ENCODE measurements at places on chromosomes 6 and 20.
A peak's percentile ranks its signal among the peaks of the same experiment; 100 is the strongest.

- no peak for DNase-seq
Measured at GRCh38 chr6:33699131-33699530, 12.4 kb downstream of the UQCC2 start.

DNA sequence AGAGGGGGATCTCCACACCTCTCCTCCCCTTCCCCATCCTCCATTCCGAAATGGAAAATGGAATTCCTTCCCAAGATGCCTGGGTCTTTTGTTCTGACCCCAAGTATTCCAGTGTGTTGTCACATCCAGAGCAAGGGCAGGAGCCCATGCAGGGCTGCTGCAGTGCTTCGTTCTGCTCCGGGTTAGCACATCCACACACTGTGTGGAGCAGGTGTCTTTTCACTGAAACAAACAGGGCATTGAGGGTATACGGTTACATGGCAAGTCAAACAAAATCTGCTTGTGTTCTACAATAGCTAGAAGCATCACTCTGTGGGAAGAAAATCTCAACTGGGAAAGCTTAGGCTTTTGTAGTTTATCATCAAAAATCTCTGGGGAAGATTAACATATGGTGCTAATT, 56.9 kb downstream of the LYRM2 start:
- DNase-seq, result no peak

GRCh38 chr6:50097966-50098640, 48.4 kb upstream of the DEFB112 start:
- no peak for DNase-seq

DNA sequence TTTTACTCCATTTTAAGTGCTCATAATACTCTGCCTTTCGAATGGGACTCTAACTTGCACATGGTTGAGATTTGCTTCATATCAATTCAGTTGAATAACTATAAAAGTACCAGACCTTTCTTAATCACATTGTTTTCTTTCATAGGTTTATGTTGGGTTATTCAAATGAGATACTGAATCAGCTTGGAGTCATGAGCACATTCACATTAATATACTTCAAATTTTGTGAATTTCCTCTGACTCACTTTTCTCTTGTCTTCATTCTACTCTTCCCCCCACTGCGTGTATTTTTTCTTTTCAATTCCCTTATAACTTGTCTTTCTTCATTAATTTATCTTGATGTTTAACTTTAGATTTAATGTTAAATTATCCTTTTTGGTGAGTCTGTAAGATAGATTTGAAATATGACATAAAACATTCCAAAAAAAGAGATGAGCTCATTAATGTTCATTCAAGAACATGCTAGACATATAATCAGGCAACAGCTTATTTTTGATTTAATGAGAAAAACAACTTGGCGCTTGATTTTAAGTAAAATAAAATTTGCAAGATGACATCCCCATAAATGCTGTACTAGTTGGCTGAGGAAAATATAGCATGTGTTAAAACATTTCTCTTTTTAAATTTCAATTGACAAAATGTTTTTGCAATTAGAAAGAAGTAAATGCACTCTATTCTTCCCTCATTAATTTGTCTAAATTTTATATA, 736.0 kb downstream of the CD109 start:
- DNase-seq, result no peak

DNA sequence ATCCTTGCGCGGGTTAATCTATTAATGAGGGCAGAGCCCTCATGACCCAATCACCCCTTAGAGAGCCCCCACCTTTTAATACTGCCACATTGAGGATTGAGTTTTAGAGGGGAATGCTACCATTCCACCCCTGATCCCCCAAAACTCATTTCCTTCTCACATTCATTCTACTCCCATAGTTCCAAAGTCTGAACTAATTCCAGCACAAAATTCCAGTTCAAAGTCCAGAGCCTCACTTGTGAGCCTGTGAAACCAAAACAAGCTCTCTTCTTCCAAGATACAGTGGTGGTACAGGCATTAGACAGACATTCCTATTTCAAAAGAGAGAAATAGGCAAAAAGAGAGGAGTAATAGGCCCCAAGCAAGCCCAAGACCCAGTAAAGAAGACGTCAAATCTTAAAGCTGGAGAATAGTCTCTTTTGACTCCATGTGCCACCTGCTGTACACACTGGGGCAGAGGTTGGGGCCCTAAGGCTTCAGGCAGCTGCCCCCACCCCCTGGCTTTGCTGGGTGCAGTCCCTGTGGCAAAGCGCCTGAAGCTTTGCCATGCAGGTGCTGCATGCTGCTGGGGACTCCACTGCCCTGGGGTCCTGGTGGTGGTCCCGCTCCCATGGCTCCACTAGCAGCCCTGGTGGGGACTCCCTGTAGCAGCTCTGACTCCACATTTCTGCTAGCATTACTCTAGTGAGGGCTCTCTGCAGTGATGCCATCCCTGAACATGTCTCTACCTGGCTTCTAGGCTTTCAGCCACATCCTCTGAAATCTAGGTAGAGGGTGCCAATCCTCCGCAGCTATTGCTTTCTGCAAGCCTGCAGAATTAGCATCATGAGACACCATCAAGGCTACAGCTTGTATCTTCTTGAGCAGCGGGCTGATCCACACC, 41.3 kb downstream of the RSPH3 start:
- DNase-seq, result no peak

GRCh38 chr6:167966540-167966905, 30.9 kb upstream of the KIF25 start:
- DNase-seq, result no peak

GRCh38 chr6:73832313-73832712, 136.3 kb downstream of the CD109 start:
- DNase-seq, result no peak

- no peak for DNase-seq
Measured at GRCh38 chr6:161169035-161169434, 104.8 kb downstream of the AGPAT4 start.

GRCh38 chr20:10551732-10552724, 116.9 kb downstream of the SLX4IP start:
- no peak for DNase-seq

DNA sequence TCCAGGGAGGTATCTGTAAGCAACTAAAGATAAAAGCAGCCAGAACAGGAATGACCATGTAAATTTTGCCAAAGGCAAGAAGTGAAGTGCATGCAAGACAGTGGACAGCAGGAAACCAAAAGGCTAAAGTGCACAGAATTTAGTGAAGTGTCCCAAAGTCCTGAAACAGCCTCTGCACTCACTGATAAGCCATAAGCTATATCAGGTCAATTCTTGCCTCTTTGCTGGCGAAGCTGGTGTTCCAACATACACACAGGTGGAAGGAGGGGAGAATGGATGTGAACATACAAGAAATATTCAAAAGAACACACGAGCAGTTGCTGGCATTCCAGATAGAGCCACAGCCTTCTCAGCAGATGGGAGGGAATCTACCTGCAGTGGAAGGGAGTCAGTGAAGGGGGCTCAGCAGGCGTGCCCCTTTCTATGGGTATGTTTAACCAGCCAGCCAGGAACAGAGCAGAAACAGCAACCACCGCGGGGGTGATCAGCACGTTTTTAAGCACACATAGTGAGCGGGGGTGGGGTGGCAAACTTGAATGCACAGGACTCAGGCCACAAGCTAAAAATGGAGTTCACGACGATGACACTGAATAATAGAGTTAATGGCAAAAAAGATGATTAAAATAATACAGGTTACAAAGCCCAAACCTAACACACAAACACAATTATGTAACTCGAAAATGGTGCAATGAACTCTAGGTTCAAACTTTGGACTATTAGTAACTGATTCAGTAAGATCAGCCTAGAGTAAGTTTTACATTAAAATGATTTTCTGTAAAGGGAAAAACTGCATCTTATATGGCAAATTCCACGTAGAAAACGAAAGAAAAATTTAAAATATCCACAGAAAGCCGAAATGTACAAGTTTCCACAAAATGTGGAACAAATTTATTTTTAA, 1.2 kb downstream of the ECI2 start:
- no peak for DNase-seq

GRCh38 chr6:44731485-44732095, 344.1 kb downstream of the CDC5L start:
- DNase-seq, result no peak

DNA sequence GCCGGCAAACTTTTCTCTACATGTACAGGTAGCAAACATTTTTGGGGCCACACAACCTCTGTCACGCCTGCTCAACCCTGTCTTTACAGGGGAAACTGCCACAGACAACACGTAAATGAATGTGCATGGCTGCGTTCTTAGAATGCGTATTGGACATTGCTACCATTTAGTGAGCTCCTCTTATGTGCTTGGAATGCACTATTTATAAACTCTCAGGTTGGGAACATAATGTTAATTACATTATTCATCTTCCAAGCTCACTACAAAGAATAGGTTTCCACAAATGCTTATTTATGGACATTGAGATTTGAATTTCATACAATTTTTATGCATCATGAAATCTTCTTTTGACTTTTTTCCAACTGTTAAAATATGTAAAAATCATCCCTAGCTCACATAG, 92.0 kb upstream of the RPS6KA2 start:
- no peak for DNase-seq

GRCh38 chr6:39498096-39498495, 175.6 kb upstream of the KCNK16 start:
- DNase-seq, result no peak

GRCh38 chr6:169647637-169648036, 54.2 kb downstream of the WDR27 start:
- no peak for DNase-seq

- DNase-seq, result no peak
Measured at GRCh38 chr6:1657771-1658165, 48.1 kb downstream of the FOXC1 start.

DNA sequence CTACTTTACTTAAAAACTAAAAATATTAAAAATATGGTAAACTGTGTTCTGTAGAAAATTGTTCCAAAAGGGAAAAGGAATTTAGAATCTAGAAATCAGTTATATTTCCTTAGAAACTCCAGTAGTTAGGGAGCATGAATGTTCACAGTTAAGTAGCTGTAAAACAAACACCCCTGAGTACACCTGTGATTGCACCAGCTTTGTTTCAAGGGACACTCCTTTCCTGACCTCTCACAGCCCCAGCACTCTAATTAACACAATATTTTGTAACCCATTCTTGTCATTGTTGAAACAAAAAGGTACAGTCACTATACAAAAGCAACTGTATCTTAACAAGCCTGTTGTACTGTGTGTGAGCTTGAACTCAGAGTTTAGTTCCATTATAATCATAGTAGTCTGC, 72.3 kb downstream of the NCOA7 start:
- no peak for DNase-seq

DNA sequence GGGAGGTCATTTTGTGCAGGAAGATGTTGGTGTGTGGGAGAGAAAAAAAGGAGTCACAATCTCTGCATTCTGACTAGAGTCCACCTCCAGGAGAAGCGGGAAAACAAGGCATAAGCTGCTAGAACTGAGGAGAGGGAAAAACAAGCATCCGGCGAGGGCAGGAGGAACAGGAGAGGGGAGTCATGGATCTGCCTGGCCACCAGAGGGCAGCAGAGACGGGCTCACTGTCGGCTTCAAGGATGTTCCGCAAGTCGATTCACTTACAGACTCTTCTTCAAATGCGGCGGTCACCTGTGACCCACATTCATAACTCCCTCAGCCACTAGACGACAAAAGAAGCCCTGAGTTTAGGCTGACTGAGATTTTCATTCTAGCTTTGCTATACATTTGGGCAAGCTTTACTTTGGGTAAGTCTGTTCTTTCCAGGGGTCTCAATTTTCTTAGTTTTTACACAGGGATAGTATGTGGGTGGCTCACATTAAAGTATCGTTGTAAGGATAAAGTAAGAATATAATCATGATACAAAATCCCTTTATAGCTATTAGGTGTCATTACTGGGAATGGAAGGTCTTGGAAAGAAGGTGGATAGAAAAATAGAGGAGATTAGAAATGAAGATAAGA, 6.6 kb upstream of the BTNL2 start:
- peak; percentile 74 for DNase-seq

- DNase-seq, result no peak
Measured at GRCh38 chr6:14734416-14735340, 511.2 kb upstream of the JARID2 start.

GRCh38 chr20:46139908-46140482, 21.9 kb downstream of the CD40 start:
- DNase-seq, result no peak

DNA sequence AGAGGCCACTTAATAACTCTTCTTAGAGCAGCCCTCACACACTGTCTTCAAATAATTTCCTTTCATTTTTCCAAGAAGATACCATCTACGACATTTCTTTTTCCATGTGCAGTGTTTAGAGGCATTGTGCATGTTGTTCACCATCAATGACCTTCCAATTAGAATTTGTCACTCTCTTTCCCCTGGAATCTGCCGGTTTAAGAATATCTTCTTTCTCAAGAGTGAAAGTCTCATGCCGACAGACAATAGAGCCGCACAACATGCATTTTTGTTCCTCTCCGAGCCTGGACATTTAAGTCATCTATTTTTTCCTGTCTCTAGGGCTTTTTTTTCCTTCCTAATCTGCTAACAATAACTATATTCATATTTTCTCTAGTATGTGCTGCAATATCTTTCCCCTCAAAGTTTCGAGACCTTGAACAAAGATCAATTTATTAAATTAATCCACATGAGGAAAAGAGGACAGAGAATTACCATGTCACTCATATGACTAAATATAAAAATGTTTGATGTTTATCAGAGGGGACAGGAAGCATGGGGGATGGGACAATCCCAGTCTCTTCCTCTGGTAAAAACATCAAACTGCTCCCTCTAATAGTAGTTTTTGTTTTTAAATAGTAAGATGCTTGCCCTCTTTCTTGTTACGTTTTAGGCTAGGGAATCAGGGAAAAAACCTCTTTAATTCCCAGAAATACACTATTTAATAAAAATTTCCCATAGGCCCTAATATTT, 893.4 kb downstream of the C6orf118 start:
- no peak for DNase-seq

DNA sequence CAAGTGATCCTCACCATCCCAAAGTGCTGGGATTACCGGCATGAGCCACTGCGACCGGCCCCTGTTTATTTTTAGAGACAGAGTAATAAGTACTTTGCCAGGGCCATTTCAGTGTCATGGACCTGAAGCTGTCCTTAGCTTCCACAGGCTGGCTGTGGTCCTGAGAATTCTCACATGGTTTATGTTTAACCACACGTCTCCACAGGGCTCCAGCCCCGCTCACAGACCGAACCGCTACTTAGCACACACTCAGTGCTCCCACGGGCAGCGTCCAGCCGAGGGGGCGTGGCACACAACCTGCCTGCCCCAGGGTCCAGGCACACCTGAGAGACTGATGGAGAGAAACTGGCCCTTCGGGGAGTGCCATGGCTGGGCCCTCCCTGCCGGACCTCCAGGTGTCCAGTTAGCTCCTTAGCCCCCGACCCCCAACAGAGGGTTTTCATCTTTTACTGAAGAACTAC, 11.7 kb downstream of the ACSS1 start:
- DNase-seq, result no peak

GRCh38 chr6:37872373-37872745, 52.8 kb downstream of the ZFAND3 start:
- DNase-seq, result no peak

Measured in stimulated activated CD4-positive, alpha-beta T cell treated with anti-CD3 and anti-CD28 coated beads, Interleukin-1b, Interleukin-23, amount 100 ng/mL, for 1 hour (primary cell).